Activated B cell treated with CpG ODN at 0.5 μM for 24 hours (primary cell): ENCODE measurements at places on chromosomes 5 and 9. TPM values are rescaled to one million over a fixed set of nuclear protein-coding genes. Genes with fewer than 3 reads are reported as not detected.

- peaks cover 6% of the 10 kb centered on the region for H3K27me3 ChIP-seq
- no peaks in the 10 kb centered on the region for H3K36me3 ChIP-seq
- no peak for DNase-seq
- H3K4me3 ChIP-seq, result no peak overlapping the region
- H3K27ac ChIP-seq, result no peak overlapping the region
Observed at GRCh38 chr5:142246258-142246657, 78.6 kb downstream of the SPRY4 start.

- no peak overlapping the region for H3K4me3 ChIP-seq
- peaks cover 9% of the 10 kb centered on the region for H3K36me3 ChIP-seq
- no peak overlapping the region for H3K27ac ChIP-seq
- H3K4me1 ChIP-seq, result no peaks in the 10 kb centered on the region
- no peaks in the 10 kb centered on the region for H3K27me3 ChIP-seq
- no peak for DNase-seq
Observed at GRCh38 chr9:40927851-40928802, 200.4 kb downstream of the FOXD4L6 start.

Gene DYNC2I2
- total RNA-seq, result 58.0 and 60.2 TPM in 2 replicates

- peaks cover 42% of the 10 kb centered on the region for H3K4me1 ChIP-seq
- peaks cover 37% of the 10 kb centered on the region for H3K27me3 ChIP-seq
- no peak overlapping the region for H3K27ac ChIP-seq
- DNase-seq, result no peak
- H3K36me3 ChIP-seq, result no peaks in the 10 kb centered on the region
Observed at GRCh38 chr9:69172895-69173294, 1.2 kb upstream of the TJP2 start.

DNA sequence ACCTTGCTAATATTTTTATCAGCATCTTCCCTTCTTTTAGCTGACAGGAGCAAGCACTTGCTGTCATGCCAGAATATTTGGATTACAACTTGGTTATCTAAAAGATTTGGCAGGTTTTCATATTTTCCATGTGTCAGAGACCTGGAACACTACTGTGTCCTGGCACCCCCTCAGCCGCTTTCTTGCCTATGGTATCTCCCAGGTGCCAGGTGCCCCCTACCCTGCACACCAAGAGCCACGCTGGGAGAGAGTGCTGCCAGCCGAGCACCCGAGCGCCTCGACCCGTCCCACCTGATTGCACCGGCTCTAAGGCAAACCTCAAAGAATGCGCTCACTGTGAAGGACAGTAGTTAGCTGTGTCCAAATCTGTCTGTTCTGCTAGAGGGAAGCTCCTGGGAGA is 84.8 kb downstream of the GTF3C4 start:
- no peaks in the 10 kb centered on the region for H3K36me3 ChIP-seq
- H3K27me3 ChIP-seq, result peaks cover 2% of the 10 kb centered on the region
- H3K27ac ChIP-seq, result no peak overlapping the region
- no peaks in the 10 kb centered on the region for H3K4me1 ChIP-seq
- no peak overlapping the region for H3K4me3 ChIP-seq
- no peak for DNase-seq

Gene INSL6
- total RNA-seq, result not detected in 2 replicates

- DNase-seq, result no peak
- peaks cover 17% of the 10 kb centered on the region for H3K27me3 ChIP-seq
- no peaks in the 10 kb centered on the region for H3K36me3 ChIP-seq
- H3K4me1 ChIP-seq, result no peaks in the 10 kb centered on the region
- H3K4me3 ChIP-seq, result no peak overlapping the region
Observed at GRCh38 chr5:178471711-178472110, 118.5 kb downstream of the COL23A1 start.

DNA sequence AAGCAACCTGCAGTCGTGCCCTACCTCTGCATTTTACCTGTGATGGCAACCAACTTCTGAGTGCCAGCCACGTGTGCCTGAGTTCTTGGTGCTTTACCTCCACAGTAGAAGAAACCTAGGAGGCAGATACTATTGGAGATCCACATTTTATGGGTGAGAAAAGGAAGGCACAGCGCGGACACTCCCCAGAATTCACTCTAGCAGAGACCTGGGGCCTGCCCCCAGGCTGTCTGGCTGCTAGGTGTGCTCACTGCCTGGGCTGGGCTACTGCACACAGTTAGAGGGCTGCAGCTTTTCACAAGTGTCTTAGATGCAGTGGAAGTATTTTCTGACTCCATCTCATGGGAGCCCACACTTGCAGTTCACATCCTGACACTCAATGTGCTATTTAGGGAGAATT is 598.8 kb upstream of the ADAMTS16 start:
- H3K4me3 ChIP-seq, result no peak overlapping the region
- no peak for DNase-seq
- no peak overlapping the region for H3K27ac ChIP-seq
- no peaks in the 10 kb centered on the region for H3K4me1 ChIP-seq

DNA sequence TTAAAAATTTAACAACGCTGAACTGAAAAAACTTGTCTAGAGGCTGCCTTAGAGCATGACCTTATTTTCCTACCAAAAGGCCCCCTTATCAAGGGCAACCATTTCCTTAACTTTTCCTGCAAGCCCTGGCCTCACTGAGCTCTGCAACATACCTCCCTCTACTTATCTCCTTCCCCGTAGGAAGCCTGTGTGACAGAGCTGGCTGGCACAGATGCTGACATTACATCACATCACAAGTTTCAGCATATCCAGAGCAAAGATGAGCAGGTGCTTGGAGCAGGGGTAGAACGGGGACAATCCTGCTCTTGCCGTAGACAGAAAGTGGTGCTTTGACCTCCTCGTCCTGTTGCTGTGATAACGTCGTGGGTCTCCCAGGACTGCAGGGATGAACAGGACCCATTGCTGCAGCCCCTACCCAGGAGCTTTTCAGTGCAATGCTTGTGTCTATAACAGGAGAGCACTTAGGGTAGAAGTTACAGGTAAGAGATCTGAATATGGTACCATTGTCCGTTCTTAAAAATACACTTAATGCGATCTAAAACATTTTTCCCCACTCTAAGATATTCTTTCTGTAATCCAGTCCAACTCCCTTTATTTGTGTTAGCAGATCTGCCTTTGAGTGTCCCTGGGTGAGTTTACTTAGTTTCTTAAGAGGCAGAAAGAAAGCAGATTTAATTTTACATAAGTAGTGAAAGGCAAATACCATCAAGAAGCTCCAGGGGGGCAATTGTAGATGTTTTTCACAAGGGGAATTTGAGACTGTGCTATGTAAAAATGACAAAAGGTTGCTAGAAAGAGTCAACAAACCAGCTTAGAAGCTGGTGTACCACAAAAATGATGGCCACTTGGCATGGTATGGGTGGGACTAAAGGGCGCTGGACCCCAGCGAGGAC is 101.9 kb upstream of the EFNA5 start:
- no peak overlapping the region for H3K4me3 ChIP-seq
- no peaks in the 10 kb centered on the region for H3K4me1 ChIP-seq
- no peak for DNase-seq
- no peak overlapping the region for H3K27ac ChIP-seq
- no peaks in the 10 kb centered on the region for H3K36me3 ChIP-seq

DNA sequence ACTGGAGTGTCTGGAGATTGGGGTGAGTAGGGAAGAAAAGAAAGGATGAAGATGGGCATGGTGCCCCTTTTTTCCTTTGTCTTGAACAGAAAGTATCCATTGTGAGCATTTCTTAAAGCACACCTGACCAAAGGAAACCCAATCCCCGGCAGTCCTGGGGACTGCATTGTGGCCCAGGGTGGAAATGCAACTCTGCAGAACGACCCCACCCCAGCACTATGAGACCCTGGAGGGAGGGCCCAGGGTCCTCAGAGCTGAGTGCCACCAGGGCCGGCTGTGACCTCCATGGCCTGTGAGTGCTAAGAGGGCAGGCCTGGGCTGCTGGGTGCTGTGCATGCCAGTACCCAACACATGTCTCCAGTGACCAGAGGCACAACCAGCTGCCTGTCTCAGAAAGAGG is 18.5 kb downstream of the EEIG1 start:
- H3K4me3 ChIP-seq, result no peak overlapping the region
- no peaks in the 10 kb centered on the region for H3K27me3 ChIP-seq
- DNase-seq, result no peak
- H3K36me3 ChIP-seq, result peaks cover 45% of the 10 kb centered on the region
- peak overlapping the region; percentile 81 for H3K27ac ChIP-seq

Gene MAMDC4
- total RNA-seq, result 5.2 and 6.1 TPM in 2 replicates

DNA sequence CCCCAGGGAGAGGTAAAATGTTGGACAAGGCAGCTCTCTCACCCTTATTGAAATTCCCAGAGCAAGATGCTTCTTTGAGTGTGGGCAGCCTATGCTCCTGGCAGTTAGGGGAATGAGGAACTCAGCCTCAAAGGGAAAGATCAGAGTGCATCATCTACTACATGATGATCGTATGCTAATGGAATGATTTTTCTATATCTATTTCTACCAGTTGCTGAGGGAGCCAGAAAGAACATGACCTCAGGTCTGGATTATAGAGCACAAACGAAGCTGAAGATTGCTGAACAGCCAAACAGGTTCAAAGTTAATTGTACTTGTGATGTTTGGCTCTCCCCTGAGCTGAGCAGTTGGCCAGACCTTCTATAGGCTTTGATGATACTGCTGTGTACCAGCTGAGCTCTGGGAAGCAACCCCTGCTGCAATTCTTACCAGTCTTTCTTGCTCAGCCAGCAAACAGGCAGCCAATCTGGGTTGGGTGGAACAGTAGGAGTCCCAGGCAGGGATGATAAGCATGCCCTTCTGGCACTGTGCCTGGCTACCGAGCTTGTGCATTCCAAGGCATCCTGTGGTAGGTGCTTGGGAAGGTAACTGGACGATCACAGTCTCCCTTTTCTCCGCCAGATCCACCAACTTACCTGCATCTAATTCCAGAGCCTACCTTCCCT is 10.3 kb upstream of the FBXL7 start:
- no peaks in the 10 kb centered on the region for H3K36me3 ChIP-seq
- H3K27ac ChIP-seq, result no peak overlapping the region
- H3K4me1 ChIP-seq, result no peaks in the 10 kb centered on the region
- H3K4me3 ChIP-seq, result no peak overlapping the region

- H3K4me1 ChIP-seq, result no peaks in the 10 kb centered on the region
- H3K36me3 ChIP-seq, result no peaks in the 10 kb centered on the region
- H3K27ac ChIP-seq, result no peak overlapping the region
- H3K27me3 ChIP-seq, result peaks cover 3% of the 10 kb centered on the region
- H3K4me3 ChIP-seq, result no peak overlapping the region
Observed at GRCh38 chr5:35089334-35090314, 41.9 kb upstream of the AGXT2 start.

DNA sequence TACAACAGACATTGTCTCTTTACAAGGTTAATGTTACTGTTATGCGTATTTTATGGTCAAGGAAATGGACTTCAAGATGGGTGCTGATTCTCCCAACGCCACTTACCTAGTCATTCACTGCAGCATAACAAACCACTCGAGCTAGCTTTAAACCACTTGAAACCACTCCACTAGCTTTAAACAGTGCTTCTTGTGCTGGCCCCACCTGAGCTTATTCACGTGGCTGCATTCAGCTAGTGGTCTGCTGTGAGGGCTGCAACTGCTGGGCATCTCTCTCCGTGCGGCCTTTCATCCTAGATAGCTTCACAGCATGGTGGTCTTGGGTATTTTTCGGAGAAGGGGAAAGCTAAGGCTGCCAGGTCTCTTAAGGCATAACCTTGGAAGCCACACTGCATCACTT is 3.5 kb upstream of the HRH2 start:
- H3K27ac ChIP-seq, result no peak overlapping the region
- DNase-seq, result no peak
- H3K27me3 ChIP-seq, result peaks cover 46% of the 10 kb centered on the region
- H3K4me3 ChIP-seq, result no peak overlapping the region

DNA sequence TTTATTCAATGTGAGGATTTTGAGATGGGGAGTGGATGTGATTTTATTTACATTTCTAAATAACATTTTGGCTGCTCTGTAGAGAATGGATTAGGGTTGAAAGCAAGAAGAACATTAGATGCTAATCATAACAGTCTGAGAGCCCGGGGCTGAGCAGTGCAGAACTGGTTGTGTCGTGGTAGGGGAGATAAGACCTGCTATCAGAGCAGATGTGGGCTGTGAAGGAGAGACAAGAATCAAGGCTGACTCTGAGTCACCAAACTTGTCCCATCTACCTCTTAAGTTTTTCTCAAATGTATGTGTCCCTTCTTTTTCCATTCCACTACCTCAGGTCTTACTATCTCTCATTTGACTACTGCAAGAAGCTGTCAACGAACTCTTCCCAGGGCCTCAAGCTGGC is 35.4 kb upstream of the SLC28A3 start:
- H3K27me3 ChIP-seq, result peaks cover 8% of the 10 kb centered on the region
- no peak for DNase-seq
- no peak overlapping the region for H3K27ac ChIP-seq
- no peaks in the 10 kb centered on the region for H3K4me1 ChIP-seq

DNA sequence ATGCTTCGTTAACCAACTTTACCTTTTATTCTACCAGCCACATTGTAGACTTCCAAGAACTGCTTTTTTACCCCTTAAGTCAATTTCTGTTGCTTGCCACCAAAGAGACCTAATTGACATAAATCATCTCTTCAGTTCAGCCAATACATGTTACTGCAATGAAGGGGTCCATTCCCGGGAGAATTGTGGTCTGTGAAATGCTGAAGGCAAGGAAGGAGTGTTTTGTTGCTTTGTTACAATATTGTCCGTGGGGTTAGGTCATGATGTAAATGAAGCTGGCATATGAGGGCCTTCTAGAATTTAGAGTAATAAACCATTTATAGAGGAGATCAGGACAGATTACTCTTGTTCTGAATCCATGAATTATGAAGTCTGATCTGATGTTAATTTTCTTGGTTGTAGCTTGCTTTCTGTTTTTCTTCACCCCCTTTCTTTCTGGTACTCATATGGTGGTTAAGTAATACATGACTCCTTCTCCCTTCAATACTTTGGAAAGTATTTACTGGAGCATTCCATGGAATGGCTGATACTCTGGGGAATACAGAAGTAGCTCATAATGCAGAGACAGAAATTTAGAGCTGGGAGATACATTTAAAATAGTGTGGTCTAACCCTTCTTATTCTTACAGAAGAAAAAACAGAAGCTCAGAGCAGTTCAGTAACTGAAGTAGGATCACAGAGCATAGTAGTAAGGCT is 297.0 kb upstream of the CLINT1 start:
- peaks cover 13% of the 10 kb centered on the region for H3K27me3 ChIP-seq
- no peak overlapping the region for H3K4me3 ChIP-seq
- no peak for DNase-seq
- H3K27ac ChIP-seq, result no peak overlapping the region
- H3K36me3 ChIP-seq, result no peaks in the 10 kb centered on the region
- no peaks in the 10 kb centered on the region for H3K4me1 ChIP-seq

GRCh38 chr5:9781275-9781674 is 151.1 kb upstream of the TAS2R1 start:
- no peaks in the 10 kb centered on the region for H3K4me1 ChIP-seq
- H3K27me3 ChIP-seq, result no peaks in the 10 kb centered on the region
- no peak for DNase-seq
- H3K27ac ChIP-seq, result no peak overlapping the region
- no peak overlapping the region for H3K4me3 ChIP-seq

DNA sequence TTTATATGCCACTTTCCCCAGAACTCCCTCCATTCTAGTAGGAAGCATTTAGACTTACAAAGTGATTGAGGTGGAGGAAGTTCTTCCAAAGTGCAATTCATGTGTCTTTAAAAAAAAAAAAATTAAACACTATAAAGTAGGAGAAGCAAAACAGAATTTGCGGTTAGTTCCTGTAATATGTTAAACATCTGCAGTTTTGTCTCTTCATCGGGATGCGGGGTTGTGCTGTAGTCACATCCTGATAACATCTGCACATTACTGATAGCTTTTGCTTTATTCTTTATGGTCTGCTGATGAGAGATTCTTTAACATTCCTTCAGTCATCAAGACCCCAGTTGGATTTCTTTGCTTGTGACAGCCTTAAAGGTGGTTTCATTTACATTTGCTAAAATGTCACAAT is 694.3 kb downstream of the NR2F1-AS1 start:
- no peaks in the 10 kb centered on the region for H3K27me3 ChIP-seq
- H3K4me3 ChIP-seq, result no peak overlapping the region
- no peak overlapping the region for H3K27ac ChIP-seq
- H3K36me3 ChIP-seq, result no peaks in the 10 kb centered on the region
- no peaks in the 10 kb centered on the region for H3K4me1 ChIP-seq
- no peak for DNase-seq

GRCh38 chr5:84272771-84273516 is 111.7 kb downstream of the EDIL3 start:
- H3K4me3 ChIP-seq, result no peak overlapping the region
- DNase-seq, result no peak
